ENCODE measurements at places on chromosomes 1 and 21. TPM values are rescaled to one million over a fixed set of nuclear protein-coding genes. Genes with fewer than 3 reads are reported as not detected.

- no peak for DNase-seq
Measured at GRCh38 chr1:183812686-183813569, 8.0 kb downstream of the RGL1 start.

GRCh38 chr1:31658721-31659120 is 14.0 kb upstream of the PEF1 start:
- no peak for DNase-seq

- DNase-seq, result no peak
Measured at GRCh38 chr1:211912038-211912437, 81.5 kb upstream of the LPGAT1 start.

GRCh38 chr1:35884934-35885333 is 1.9 kb downstream of the AGO1 start:
- DNase-seq, result no peak

GRCh38 chr21:33109574-33110339 is 39.8 kb downstream of the OLIG1 start:
- DNase-seq, result no peak

- no peak for DNase-seq
Measured at GRCh38 chr1:204520834-204521709, 4.9 kb downstream of the MDM4 start.

DNA sequence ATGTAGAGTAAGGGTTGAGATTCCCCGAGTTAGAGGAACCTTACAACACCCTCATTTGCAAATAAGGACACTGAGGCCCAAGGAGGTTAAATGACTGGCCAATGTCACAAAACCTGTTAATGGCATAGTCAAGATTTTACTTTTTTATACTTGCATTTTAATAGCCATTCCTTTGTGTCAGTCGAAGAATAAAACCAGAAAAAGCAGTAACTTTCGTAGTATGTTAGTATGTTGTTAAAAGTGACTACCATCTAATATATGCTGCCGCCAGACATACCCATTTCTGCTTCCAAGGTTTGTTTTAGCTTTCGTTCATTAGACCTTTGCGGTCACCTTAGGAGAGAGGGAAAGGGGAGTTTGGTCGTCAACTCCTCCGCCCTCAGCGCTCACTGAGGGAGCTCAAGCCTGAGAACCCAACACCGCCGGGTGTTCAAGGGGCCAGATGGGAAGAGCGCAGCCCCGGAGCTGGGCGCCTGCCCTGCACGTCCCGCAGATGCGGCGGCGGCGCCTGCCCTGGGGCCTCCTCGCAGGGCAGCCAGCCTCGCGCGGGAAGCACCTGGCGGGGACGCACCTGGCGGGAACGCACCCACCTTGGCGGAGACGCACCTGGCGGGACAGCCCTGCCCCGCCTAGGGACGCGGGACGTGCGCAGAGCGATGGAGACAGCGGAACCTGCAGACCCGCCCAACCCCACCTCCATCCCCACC is 466 bp downstream of the VPS26C start:
- DNase-seq, result no peak

- no peak for DNase-seq
Measured at GRCh38 chr1:210700511-210700910, 371.8 kb downstream of the HHAT start.

GRCh38 chr21:46666941-46667740 is 31.7 kb downstream of the PRMT2 start:
- no peak for DNase-seq

DNA sequence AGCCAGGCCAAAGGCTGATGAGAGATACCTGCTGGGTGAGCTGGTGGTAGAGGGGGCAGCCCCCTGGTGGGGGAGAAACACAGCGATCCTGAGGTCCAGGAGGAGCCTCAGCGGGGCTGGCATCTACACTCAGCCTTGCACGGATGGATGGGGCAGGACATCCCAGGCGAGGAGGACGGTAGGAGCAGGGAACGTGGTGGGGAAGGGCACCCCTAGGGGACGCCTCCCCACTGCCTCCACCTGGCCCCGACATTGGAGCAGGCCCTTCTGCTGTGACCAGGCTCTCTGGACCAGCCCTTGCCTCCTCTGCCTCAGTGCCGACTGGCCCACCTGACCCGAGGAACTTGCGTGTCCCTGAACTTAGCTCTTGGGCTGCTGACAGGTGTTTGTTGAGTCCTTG is 6.4 kb upstream of the MMEL1 start:
- DNase-seq, result no peak

GRCh38 chr1:110876748-110877341 is 3.9 kb downstream of the CD53 start:
- DNase-seq, result no peak

GRCh38 chr21:39774227-39774626 is 29.2 kb downstream of the IGSF5 start:
- DNase-seq, result no peak

DNA sequence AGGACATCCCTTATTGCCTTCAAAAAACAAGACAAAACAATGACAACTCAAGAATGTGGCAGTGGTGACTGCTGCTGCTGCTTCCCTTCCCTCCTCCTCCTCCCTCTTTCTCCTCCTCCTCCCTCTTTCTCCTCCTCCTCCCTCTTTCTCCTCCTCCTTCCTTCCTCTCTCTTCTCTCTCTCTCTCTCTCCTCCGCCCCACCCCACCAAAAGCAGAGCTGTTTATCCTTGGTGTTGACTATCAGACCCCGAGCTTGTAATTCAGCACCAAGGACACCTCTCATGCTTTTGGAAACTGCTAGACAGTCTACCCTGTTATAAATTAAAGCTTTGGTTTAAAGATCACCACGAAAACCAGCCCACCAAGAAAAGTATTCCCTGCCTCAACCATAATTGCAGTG is 72.4 kb upstream of the IFNAR2 start:
- DNase-seq, result peak; percentile 26

DNA sequence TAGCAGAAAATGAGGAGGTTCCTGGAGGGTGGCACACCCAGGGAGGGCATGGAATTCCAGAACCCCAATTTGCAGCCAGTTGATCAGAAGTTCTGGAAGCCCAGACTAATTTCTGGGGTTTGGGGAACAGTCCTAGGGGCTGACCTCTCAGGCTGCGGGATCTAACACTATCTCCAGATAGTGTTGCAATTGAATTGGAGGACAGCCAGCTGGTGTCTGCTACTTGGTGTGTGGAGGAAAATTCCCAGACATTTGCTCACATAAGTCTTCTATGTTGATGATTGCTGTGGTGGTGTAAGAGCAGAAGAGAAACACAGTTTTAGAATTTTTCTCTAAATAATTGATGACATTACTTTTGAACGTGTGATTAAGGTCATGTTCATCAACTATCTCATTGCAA is 154.3 kb upstream of the RNPC3 start:
- DNase-seq, result no peak

- DNase-seq, result no peak
Measured at GRCh38 chr21:46018615-46019014, 37.0 kb downstream of the COL6A1 start.

DNA sequence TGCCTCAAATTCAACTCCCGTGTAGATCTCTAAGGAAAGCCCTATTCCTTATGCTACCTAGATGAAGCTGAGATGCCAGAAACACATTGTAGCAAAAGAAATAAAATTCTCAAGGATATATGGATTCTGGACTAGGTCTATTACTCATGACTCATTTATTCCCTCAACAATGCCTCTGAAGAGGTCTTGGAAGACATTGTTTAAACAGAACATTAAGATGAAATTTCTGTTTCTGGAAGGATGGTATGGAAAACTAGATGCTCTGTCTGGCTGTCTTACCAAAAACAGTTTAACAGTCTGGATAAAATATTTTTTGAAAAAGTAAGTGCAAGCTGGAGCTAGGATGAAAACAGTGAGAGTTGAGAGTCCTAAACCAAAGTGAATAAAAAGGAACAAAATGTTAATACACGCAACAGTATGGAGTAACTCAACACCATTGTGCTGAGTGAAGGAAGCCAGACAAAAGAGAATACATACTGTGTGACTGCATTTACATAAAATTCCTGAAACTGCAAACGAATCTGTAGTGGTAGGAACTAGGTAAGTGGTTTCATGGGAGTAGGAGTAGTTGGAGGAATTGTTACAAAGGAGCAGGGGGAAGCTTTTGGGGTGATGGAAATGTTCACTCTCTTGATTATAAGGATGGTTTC is 59.3 kb upstream of the GNG12 start:
- DNase-seq, result no peak

- DNase-seq, result no peak
Measured at GRCh38 chr1:6511056-6511455, 19.6 kb upstream of the PLEKHG5 start.

DNA sequence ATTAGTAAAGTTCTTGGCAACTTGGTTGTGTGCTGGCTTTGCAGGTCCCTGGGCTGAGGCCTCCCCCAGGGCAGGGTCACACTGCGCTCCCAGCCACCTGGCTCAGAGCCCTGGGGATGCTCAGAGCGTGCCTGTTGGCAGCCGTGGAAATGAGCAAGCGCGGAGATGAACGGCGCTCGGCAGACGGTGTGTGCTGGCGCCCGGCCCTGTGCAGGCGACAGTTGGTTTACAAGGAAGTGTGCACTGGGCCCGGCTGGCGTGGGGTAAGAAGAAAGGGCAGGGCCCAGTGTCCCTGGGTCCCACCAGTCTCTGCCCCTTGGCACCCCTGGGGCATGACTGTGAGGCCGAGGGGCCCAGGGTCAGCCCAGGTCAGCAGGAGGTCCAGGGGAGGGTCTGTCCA is 25.7 kb upstream of the PEX10 start:
- peak; percentile 54 for DNase-seq

DNA sequence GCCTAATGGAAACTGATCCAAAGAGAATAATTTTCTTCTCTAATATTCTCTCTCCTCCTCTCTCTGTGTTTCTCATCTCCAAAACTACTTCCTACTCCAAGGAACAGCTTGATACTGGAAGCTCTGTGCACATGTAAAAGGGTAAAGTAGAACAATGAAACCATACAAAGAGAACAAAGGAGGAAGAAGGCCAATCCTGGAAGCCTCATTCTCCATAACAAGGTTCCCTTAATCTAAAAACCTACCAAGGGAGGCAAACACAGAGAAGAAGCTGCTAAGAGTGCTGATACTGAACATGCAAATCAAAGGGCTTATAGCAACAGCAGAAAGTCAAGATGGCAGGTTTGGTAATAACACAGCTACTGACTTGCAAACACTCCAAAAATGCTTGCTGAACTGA is 44.4 kb downstream of the SIPA1L2 start:
- peak; percentile 39 for DNase-seq

DNA sequence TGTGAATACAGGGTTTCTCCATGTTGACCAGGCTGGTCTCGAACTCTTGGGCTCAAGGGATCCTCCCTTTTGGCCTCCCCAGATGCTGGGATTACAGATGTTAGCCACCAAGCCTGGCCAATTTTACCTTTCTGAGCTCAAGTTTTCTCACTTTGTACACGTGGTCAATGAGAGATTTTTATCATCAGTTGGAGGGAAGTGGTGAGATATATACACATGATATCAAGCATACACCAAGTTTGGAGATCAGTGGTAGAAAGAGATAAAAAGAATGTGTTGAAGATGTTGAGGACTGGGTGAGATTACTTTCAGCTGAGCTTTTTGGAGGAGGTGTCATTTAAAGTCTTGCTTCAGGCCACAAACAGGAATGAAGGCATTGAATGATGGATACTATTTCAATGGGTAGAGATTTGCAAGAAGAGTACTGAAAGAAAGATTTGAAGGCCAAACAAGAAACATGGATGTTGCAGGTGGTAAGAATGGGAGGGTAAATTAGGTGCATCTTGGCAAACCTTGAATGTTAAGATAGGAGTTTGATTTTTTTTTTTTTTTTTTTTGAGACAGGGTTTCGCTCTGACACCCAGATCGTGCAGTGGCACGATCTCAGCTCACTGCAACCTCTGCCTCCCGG is 3.0 kb upstream of the SESN2 start:
- DNase-seq, result no peak

Gene RGSL1
- 0.11 TPM for total RNA-seq

Gene RPTN
- total RNA-seq, result not detected

Gene ANGPTL3
- total RNA-seq, result 0.22 TPM

Gene CD101
- 1.4 TPM for total RNA-seq

Gene ACTL8
- total RNA-seq, result not detected

Gene ZNF697
- 13.8 TPM for total RNA-seq

Gene PRMT2
- 207 TPM for total RNA-seq

Gene LRRC71
- total RNA-seq, result 0.30 TPM
